D341Med (cell line): ENCODE measurements at places on chromosomes 2 and 18.

- no peak for DNase-seq
Observed at GRCh38 chr2:238515377-238515776, 88.7 kb downstream of the ASB1 start.

DNA sequence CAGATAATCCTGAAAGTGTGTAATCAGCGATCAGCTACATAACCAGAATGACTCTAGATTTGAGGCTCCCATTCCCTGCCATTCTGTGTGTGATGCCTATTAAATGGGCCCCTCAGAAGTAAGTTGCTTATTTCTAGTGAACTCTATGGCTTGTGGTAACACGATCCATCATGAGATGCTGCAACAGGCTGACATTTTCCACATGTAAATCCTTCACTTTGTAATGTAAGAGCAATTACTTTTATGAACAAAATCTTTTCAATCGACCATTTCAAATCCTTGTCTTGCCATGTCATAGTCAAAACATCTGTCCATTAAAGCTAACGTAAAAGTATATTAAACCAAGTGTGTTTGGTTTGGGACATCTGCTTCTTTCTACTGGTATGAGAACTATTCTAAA is 175.9 kb upstream of the ETAA1 start:
- no peak for DNase-seq

GRCh38 chr2:88684519-88684918 is 7.0 kb upstream of the RPIA start:
- DNase-seq = no peak

- DNase-seq = no peak
Observed at GRCh38 chr2:160252278-160252887, 52.3 kb upstream of the ITGB6 start.

DNA sequence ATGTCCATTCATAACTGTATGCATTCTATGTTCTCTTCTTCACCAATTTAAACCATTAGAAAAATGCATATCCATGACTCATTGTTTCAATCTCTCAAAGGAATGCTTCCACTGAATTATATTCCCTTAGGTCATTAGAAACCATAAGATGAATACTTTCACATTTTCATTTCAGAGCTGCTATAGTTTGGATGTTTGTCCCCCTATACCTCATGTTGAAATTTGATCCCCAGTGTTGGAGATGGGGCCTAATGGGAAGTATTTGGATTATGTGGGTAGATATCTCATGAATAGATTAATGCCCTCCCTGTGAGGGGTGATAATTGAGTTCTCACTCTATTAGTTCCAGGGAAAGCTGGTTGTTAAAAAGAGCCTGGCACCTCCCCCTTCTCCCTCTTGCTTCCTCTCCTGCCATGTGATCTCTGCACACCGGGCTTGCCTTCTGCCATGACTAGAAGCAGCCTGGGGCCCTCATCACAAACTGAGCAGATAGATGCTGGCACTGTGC is 35.7 kb downstream of the THUMPD2 start:
- DNase-seq = peak; percentile 33

DNA sequence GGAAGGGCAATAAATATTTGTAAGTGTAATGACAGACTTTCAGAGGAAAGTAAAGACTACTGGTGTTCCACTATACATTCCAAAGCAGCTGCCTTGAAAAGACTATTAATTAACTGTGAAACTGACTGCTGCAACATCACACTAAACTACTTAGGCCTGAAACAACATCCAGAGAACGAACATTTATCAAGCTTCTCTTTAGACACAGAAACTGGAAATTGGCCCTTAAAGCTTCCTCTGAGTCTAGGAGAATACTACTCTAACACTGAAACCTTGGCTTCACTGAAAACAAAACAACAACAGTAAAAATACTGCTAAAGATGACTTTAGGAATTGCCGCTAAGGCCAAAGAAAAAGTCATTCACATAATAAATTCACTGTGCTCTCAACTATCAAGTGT is 74.6 kb downstream of the ESCO1 start:
- no peak for DNase-seq

DNA sequence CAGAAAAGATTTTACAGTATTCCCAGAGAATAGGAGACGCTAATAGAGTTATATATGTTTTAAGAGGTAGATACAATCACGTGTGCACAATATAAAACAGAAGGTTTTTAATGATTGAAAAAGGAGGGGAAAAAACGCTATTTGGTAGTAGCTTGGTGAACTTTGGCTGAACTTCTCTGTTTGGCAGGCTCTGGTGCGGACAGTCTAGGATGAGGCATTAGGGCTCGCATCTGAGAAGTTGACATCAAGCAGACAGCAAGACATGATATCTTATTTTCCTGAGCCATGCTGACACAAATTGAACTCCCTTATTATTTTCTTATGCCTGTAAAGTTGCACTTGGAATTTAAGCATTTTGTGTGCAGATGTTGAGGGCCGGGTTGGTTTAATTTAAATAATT is 176.6 kb downstream of the EN1 start:
- no peak for DNase-seq
